Fibroblast of skin of left biceps (primary cell): ENCODE measurements at places on chromosomes 16 and 17.
A peak's percentile ranks its signal among the peaks of the same experiment; 100 is the strongest.

DNA sequence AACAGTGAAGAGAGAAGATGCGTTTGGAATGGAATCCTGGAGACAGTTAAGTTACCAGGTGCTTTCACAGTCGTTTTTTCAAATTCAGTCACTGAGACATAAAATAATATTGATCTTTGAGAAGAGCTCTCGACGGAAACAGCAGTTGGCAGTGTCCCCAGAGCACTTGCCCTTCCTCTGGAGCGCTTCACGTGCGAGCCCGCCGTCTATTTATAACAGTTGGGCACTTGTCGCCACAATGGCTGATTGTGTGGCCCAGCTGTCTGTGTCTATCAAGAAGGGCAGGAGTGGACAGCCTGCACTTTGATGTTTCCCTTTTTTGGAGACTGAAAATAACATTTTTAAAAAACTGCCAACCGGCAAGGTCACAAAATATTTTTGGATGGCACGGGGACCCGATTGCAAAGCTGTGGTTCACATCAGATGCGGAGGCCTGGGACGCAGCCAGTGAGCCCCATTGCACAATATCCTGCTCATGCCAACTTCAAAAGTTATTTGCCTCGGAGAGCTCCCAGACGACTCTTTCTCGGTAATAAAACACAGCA lies 62.9 kb downstream of the ADCY9 start:
- DNase-seq = no peak

- DNase-seq = no peak
These were observed 9.5 kb upstream of the MRC2 start for GRCh38 chr17:62617894-62618472.

- no peak for DNase-seq
These were observed 25.1 kb upstream of the TMC7 start for GRCh38 chr16:18958621-18959029.

DNA sequence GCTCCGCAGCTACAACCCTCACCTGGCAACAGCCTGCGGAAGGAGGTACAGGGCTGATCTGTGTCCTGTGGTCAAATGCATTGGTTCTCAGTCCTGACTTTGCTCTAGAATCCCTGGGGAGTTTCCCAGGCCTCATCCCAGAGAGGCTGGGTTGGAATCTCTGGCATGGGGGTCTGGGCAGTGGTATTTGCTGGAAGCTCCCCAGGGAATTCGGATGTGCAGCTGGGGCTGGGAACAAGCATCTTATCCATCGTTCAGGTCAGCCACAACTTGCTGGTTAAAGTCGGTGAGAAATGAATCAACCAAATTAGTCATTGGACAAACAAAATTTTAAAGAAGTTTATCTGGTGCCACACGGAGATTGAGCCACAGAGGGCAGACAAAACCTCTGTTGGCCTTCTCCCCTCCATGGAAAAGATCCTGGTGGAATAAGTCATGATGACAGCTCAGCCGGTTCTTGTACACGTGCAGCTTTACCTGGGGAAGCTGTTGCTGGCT lies 231.2 kb downstream of the FOXL1 start:
- DNase-seq = peak; percentile 39

DNA sequence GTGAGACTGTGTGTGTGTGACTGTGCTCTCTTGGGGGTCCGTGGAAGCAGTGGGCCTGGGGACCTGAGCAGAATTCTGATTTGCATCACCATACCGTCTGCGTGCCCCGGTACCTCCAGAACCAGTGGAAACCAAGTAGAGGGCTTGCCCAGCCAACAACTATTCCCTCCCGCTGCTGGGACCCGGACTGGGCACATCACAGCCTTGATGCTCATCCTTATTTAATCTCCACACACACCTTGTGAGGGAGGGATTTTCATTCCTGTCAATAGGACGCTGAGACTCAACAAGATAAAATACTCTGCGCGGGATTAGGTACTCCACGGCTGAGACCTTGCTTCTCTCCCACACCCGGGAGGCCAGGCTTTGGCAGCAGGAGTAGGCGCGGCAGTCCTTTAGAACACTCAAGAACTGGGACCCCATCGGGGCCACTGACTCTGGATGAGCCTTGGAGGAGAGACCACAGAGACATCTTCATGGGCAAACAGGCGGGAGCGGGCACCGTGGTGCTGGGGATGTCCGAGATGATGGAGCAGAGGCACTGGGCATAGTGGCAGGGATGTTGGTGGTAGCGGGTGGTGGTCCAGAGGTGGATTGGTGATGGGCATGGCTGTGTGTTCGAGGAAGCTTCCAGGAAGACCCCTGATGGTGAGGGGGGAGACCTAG lies 208.0 kb downstream of the NTN1 start:
- no peak for DNase-seq

GRCh38 chr16:89484041-89484501 lies 6.3 kb downstream of the ANKRD11 start:
- no peak for DNase-seq

- DNase-seq = no peak
These were observed 26.1 kb downstream of the WNT9B start for GRCh38 chr17:46877466-46877865.

DNA sequence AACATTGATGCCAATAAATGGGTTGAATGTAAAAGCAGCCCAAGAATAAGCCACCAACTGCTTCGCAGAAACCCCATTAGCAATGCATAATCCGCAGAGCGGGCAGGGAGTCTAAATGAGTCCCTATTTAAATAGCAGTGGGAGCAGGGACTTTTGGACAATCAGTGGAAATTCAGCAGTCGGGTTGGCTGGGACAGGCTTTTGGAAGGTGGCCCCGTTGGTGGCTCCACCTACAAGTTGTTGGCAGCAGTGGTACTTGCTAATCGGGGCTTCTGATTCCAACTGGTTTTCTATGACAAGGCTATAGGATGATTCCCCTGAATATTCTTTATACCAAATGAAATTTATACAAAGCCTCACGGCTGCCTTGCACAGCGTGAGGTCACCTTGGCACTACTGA lies 86.3 kb downstream of the WDR59 start:
- DNase-seq = no peak

DNA sequence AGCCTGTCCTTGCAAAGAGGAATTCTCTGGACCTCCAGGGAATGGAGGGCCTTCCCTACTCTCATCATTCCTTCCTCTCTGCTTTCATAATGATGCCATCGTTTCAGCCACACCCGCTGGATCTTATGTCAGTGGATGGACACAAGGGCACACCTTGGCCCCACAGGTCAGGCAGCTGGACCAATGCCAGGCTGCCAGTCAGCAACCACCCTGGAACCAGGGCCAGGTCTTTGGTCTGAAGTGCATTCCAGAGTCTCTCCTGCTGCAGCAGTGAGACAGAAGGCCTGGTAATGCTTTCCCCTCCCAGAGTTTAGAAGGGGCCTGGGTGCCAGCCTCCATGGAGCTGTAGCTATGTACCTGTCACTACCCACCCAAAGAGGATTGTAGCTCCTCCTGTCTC lies 7.4 kb downstream of the C1QL1 start:
- DNase-seq = no peak

DNA sequence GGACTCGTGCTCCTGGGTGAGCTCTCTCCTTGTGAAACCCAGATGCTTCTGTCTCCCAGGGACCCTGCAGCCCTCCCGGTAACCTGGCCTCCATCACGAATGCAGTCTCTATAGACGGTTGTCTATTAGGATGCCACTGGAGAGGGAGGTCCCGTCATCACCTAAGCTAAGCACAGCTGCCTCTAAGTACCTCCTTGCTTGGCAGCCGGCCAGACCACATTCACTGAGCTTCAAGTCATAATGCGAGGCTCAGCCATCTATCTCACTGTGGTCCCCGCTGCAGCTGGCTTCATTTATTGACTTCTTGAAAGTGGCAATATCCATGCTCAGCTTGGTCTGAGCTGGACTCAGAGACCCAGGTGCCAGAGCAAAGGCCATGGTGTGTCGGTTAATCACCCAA lies 74.5 kb upstream of the HSBP1 start:
- no peak for DNase-seq

- DNase-seq = no peak
These were observed 4.4 kb downstream of the SNAI3 start for GRCh38 chr16:88681709-88682451.

- DNase-seq = no peak
These were observed 56.4 kb downstream of the ABR start for GRCh38 chr17:1123393-1123831.

- no peak for DNase-seq
These were observed 139.5 kb downstream of the CYLD start for GRCh38 chr16:50881331-50881830.

DNA sequence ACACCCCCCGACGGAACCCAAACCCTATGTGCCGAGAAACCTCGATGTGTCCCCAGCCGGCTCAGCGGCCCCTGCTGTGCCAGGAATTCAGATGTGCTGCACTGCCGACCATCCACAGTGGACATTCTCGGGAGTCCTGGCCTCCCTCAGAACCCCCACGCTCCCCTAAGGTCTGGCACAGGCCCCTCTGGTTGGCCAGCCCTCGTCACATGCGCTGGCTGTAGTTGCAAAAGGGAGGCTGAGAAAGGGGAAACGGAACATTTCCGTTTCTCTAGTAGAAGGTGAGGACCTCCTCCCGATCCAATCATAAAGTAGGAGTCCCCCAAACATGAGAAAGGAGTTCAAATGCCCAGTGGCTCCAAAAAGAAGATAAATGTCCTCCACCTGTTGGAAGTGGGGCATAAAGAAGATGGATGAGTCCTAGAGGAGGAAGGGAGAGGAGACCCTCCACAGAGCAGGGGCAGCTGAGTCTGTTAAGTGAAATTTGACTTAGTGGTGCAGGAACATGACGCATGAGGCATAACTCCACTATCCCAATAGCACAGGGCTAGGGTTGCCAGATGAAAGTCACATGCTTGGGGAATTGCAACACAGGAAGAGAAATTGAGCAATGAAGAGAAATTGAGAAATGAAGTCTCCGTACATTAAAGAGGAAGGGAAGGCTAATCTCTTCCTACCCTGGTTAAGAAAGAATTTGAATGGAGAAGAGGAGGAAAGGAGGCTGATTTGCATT lies 49.3 kb upstream of the WSB1 start:
- DNase-seq = peak; percentile 85

DNA sequence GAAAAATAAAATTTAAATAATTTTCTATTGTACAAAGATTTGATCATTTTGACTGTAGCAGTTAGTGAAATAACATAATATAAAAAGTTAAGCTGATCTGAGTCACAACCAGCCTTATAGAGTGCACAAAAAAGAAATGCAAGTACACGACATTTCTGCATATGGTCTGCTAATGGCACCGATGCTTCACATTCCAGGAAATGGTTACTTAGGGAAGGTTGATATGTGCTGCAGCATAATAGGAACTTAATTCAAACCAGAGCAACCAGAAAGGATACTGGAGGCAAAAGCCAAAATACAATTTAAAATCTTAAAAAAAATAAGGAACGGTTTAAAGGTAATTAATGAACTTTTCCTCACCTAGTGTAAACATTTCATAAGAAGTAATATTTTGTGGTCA lies 10.0 kb upstream of the CFDP1 start:
- DNase-seq = peak; percentile 76

- no peak for DNase-seq
These were observed 37.2 kb downstream of the ABR start for GRCh38 chr17:1142561-1142971.

DNA sequence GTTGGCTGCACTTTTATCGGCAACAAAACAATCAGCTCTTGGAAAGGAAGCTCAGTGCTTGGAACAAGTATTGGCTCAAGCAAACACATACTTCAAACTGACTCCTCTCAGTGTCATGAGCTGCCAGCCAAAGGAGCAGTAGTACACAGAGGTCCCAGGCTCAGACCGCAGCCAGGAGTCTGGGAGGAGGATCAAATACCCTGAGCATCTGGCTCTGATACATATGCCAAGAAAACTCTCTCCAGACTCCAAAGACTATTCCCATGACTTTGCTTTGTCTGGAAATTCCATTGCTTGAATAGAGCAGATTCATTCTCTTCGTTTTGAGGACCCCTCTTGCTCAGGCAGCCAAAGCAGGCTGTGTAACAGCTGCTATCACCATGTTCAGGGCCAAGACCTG lies 501.6 kb upstream of the PSMD7 start:
- no peak for DNase-seq

GRCh38 chr17:63132459-63132911 lies 166.4 kb downstream of the TANC2 start:
- DNase-seq = no peak

DNA sequence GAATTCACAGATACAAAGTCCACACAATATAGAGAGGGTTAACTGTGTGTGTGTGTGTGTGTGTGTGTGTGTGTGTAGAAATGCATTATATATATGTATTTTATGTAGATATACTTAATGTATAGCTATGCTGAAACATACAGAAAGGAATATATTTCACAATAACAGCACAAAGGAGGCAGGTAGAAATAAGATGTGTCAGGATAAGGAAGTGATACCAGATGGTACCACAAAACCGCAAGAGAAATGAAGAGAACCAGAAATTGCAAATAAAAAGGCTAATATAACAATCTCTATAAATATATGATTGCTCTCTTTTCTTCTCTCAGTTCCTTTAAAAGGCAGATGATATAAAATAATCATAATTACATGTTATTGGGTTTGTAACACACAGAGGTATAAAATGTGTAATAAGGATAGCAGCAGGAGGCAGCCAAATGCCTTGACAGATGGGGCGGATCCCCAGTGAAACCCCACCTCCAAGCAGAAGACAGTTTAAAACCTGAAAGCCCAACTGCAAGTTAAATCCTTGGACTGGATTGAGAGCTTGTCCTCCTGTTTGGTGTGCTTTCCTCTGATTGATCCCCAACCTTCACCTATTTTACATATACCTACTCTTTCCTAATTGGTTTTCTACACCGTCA lies 365.4 kb upstream of the C16orf82 start:
- DNase-seq = no peak

DNA sequence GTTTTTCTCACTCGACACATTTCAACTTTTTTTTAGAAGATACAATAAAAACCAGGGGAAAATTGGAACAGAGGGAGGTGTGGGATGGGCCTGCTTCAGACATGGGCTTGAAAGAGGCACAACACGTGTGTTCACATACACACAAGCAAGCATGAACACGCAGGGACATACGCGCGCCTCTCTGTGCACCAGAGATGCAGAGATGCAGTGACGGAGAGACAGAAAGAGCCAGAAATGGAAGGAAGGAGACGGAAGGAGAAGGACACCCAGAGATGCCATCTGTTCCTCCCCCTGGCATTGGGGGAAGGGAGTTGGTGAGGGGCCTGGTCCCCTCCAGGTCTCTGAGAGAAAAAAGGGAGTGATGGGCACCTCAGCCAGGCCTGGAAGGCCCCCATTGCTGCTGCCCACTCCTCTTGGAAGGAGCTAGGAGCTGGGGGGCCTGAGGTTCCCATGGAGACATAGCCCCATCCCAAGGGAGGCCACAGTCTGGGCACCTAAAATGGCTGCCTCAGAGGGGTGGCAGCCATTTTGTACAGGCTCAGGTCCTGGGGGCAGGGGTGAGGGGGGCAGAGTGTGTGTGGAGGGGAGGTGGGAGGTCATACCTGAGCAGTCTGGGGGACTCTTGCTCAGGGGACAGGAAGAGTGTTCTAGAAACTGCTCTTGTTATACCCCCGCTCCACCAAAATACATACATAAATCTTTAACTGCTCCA lies 3.8 kb upstream of the NEUROD2 start:
- no peak for DNase-seq

DNA sequence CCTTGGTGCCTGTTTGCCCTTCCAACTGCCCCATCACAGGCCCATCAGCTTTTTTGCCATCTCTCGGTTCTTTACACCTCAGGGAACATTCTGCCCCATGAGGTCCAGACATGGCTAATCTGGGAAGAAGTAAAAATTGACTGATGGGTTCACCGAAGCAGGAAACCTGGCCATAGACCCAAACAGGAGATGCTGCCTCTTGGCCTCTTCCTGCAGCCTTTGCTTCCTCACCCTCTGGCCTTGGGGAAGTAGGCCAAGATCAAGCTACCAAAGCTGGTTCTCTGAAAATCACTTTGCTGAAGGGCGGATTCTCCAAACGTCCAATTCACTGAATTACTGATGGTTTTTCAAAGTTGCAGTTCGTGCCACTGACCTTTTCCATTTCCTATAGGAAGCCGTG lies 56.1 kb downstream of the ARSG start:
- DNase-seq = no peak
